IgD-negative memory B cell (primary cell): ENCODE measurements at places on chromosomes 12 and 14. TPM values are rescaled to one million over a fixed set of nuclear protein-coding genes. Genes with fewer than 3 reads are reported as not detected.

KRR1 gene
- 63.8 TPM for polyA plus RNA-seq

PLEKHG7 gene
- polyA plus RNA-seq = 12.0 TPM

KERA gene
- not detected for polyA plus RNA-seq

RHOJ gene
- polyA plus RNA-seq = not detected

RAN gene
- polyA plus RNA-seq = 559 TPM

CIROP gene
- polyA plus RNA-seq = not detected

PPM1H gene
- not detected for polyA plus RNA-seq
